ENCODE measurements at places on chromosomes 3 and 15.

DNA sequence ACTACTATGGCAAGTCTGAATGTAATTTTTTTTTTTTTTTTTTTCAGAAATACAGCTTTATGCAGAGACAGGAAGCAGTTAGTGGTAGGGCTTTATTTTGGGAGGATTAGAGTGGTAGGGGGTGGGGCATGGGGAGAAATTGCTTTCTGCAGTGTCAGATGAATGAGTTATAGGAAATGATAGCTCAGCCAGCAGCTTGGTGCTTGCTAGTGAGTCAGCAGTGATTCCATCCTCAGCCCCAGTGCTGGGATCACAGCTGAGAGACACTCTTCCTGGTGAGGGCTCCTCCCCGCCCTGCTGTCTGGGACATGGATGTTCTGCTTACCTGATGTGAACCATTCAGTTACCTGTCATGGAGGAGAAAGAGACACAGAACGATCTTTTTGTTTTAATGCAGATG lies 39.6 kb downstream of the SEMA6D start:
- DNase-seq: no peak

- DNase-seq: no peak
Measured at GRCh38 chr15:65355988-65356353, 21.8 kb downstream of the IGDCC3 start.

DNA sequence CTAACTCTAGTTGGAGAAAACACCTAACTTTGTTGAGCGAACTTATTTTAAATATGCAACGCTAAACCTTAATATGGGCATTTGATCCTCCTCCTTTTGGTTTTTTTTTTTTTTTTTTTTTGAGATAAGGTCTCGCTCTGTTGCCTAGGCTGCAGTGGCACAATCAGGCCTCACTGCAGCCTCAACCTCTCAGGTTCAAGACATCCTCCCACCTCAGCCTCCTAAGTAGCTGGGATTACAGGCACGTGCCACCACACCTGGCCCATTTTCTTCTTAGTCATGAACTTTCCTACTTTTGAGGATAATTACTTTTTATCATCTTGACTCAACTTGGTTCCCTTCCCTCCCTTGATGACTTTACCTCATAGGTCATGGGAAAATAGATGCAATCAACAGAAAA lies 3.9 kb downstream of the NUSAP1 start:
- DNase-seq: no peak

DNA sequence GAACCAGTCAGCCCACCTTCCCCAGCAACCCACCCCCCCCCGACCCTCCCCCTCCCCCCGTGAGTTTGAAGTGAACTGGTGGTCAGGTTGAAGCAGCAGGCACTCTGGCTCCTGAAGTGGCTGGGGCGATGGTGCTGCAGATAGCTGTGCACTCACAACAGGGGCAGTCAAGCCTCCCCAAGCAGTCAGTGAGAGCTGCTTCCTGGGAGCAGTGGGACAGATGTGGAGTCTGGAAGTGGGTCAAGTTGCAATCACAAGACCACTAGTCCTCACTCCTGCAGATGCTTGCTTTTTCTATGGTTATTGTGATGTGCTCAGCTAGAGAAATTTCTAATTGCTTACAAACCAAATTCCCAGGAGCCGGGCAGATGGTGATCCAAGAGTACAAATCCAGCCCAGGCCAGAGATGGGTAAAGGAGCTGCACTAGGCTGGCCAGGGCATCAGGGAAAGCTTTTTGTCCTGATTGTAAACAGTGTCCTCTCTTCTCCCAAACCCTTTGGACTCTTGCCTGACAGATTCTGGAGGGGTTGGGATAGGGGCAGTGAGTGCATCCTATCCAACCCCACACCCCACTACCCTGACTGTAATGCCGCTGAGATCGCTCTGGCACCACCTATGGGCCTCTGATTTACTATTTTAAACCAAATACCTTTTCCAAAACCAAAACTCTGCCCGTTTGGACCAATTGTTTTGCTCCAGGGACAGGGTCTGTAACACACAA lies 9.8 kb upstream of the CLPX start:
- DNase-seq: no peak

GRCh38 chr15:73630921-73631362 lies 2.2 kb downstream of the NPTN start:
- no peak for DNase-seq

DNA sequence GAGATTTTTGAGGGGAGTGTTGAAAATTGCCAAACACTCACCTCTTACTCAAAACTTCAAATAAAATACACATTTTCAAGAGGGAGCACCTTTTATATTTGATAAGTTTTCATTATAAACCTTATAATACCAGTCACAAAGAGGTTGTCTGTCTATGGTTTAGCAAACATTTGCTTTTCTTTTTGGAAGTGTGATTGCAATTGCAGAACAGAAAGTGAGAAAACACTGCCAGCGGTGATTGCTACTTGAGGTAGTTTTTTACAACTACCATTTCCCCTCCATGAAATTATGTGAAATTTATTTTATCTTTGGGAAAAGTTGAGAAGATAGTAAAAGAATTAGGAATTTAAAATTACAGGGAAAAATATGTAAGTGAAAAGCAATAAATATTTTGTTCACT lies 20.1 kb downstream of the DIPK2A start:
- no peak for DNase-seq

DNA sequence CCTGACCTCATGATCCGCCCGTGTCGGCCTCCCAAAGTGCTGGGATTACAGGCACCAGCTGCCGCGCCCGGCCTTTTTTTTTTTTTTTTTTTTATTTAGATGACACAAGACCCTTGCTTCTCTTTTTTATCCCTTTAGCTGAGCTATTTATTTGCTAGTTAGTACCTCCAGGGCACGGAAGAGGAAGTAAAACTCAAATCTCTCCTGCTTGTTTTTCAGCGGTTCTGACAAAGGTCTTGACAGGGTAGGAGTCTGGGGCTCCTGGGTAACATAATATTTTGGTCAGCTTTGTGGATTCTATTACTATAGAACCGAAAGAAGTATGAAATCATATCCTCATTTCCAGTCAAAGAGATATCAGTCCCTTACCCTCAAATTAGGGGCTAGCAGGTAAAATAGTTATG lies 44.0 kb upstream of the ETV5 start:
- DNase-seq: no peak
